HS-27A (cell line): ENCODE measurements at places on chromosomes 7 and 10.

DNA sequence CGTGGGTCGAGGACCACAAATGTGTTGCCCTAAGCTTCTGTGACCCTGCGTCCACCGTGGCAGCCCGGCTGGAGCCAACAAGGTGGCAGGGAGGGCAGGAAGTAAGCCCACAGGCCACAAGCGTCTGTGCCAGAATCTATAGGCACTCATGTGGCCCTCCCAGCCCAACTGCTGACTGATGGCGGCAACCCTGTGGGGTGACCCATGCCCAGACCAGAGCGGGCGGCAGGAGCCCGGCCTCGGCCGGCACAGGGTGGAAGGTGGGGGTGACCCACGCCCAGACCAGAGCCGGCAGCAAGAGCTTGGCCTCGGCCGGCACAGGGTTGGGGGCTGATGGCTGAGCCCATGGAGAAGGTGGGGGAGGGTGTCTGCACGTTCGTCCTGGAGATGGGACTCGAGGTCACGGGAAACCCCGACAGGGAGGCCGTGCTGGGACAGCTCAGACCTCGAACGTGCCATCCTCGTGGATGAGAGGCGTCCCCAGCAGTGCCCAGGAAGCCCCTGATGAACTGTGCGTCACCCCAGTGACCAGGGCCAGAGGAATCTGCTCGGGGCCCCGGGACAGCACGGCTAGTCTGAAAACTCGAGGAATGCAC, 181.0 kb downstream of the ELFN1 start:
- DNase-seq: no peak

GRCh38 chr7:121371883-121372282, 24.2 kb downstream of the FAM3C start:
- no peak for DNase-seq

- DNase-seq: no peak
Measured at GRCh38 chr10:114615600-114616007, 42.5 kb downstream of the ABLIM1 start.

- DNase-seq: no peak
Measured at GRCh38 chr10:71771204-71771603, 2.1 kb downstream of the VSIR start.

DNA sequence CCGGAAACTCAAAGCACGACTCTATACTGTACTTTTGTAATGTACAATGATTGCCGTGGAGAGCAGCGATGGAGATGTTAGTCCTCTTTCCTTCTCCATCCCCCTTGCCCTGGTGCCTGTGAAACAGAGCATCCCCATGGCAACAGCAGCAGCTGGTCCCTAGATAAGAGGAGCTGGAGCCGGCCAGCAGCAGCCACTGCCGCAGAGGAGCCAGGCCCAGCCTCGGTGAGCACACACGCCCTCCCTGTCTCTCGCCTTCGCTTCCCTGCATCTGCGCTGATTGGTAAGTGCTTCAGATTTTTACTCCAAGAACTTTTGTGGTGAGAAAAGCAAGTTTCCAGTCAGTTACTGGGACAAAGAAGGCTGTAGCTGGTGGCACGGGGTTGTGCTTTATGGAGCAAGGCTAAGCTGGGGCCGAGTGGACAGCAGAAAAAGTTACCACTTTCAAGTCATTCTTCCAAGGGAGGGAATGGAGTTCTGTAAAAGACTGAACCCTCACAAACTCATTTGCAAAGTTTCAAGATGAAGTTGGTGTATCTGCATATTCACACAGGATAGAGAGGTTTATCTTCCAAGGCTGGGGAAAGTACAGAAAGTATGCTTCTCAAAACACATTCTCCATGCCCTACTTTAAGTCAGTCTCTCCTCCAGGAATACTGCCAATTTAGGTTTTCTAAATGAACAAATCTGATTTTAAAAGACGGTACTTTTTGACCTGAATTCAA, at the start of gene PPP1R17:
TSS of gene PPP1R17 (plus strand) at position 192 of the 725 bp plus-strand sequence. CDS start 5,227 bp downstream, outside the sequence.
- no peak for DNase-seq

- no peak for DNase-seq
Measured at GRCh38 chr10:68083953-68084352, 8.9 kb upstream of the HERC4 start.

DNA sequence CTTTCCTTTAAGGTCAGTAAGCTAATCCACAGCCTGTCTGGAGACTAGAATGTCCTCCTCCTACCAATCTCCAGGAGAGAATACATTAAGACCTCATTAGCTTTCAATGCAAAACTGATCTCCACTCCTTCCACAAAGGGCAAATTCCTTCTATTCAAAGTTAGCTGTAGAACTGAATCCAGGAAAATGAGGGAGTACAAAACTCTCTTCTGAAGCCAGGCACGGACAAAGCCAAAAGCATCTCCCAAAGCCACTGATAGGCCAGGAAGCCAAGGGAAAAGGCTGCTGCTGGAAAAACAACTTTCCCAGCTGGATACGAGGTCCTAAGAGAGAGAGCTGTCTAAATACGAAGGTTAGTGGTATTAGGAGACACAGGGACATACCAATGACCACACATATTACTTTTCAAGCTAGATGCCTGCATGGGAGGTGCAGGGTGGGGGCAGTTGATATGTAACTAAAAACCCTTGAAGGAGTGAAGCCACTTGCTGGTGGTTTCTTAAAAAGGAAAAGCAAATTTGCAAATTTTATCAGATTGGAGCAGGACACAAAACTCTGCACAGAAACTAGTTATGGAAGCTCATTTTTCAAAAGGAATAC, 43.6 kb downstream of the MKX start:
- no peak for DNase-seq

DNA sequence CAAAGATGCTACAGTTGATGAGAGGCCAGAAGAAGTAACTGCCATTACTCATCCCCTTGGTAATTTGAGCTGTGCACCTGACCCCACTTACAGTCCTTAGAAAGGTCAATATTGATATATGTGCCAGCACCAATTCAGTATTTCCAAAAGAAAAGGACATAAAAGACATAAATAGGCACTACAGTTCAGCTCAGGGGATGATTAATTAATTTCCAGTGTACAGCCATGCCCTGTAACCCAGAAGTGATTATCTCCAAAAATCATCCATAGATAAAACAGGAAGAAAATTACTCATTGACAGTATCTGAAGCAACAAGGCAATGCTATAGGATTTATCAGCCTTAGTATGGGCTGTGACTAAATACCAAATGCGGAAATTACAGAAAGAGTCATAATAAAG, 82.4 kb downstream of the PHYHIPL start:
- no peak for DNase-seq

DNA sequence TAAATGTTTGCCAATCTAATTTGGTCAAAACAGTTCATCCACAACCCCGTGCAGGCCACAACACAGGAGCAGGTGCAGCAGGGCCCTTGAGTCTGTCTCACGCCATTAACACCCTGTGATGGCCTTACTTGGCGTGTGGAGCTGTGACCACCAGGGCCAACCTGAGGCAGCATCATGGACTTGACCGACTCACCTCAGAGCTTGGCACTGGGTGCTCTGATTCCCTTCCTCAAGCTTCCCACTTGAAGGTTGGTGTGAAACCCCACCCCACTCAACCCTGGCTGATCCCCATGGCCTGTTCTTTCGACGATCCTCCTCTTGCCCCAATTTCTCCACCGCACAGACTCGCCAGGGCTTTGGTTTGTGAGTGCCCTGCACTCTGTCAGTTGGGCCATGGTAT, 623.1 kb downstream of the PTPRN2 start:
- no peak for DNase-seq

GRCh38 chr7:35792472-35792871, 8.4 kb upstream of the SEPTIN7 start:
- no peak for DNase-seq

DNA sequence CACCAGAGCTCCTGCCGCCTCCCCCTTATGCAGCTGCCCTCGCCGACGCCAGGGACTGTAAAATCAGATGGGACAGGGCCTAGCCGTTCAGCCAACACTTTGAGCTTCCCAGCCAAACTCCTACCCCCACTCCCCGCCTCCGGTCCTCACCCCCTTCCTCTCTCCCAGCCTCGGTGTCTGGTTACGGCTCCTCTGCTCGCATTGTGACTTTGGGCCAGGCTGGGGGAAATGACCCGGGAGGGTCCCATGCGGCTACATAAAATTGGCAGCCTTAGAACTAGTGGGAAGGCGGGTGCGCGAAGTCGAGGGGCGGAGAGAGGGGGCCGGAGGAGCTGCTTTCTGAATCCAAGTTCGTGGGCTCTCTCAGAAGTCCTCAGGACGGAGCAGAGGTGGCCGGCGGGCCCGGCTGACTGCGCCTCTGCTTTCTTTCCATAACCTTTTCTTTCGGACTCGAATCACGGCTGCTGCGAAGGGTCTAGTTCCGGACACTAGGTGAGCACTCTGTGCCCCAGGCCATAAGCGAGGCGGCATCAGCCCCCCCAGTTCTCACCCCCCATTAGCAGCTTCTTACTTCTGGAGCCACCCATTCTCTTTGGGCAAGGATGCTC, at the start of gene KAZALD1:
TSS of gene KAZALD1 (plus strand) at position 366 of the 608 bp plus-strand sequence. CDS start 604 bp downstream, outside the sequence.
- peak; percentile 51 for DNase-seq

DNA sequence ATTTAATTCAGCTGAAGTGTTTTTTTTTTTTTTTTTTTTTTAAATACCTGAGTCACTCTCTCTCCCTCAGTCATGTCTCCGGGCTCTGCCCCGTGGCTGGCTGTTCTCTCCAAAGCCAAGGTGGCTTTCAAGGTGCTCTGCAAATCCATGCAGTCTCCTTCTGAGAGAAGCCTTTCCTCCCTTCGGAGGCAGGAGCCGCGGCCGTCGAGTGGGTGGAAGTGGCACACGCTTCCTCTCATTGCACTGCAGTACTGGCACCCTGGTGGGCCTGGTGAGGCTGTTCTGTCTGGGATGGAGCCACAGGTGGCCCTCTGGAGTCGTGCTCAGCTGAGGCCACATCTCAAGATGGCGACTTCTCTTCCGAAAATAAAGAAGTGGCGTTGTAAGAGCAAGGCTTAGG, 221.8 kb downstream of the GLRX3 start:
- DNase-seq: no peak

DNA sequence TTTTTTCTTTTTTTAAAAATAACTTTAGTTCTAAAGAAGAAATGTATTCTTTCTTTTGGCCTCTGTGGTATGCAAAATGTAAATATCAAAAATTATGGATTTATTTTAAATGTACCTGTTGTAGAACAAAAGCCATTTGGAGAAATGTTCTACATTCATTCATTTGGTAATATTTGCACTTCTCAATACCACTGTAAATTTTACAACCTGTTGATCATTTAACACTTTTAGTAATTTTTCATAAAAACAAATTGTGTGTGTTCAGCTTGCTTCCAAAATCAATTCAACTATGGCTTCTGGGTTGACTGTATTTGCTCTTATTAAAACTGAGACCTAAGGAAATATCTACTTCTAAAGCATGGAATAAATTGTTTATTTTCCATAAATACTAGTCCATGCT, 2.3 kb upstream of the IGF2BP3 start:
- DNase-seq: no peak

GRCh38 chr7:74094224-74095101, 10.9 kb downstream of the LIMK1 start:
- peak; percentile 70 for DNase-seq

GRCh38 chr7:40714363-40715052, 579.7 kb downstream of the SUGCT start:
- DNase-seq: no peak

- no peak for DNase-seq
Measured at GRCh38 chr7:25968205-25968993, 183.6 kb upstream of the NFE2L3 start.

GRCh38 chr10:59302381-59302780, 60.0 kb downstream of the FAM13C start:
- DNase-seq: no peak

DNA sequence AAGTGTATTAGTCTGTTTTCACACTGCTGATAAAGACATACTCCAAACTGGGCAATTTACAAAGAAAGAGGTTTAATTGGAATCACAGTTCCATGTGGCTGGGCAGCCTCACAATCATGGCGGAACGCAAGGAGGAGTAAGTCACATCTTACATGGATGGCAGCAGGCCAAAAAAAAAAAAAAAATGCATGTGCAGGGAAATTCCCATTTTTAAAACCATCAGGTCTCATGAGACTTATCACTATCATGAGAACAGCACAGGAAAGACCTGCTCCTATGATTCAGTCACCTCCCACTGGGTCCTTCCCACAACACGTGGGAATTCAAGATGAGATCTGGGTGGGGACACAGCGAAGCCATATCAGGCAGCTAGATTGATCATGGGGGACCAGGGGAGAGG, 136.8 kb downstream of the EXOC4 start:
- no peak for DNase-seq

GRCh38 chr10:88115407-88115806, 252.0 kb downstream of the PTEN start:
- no peak for DNase-seq

DNA sequence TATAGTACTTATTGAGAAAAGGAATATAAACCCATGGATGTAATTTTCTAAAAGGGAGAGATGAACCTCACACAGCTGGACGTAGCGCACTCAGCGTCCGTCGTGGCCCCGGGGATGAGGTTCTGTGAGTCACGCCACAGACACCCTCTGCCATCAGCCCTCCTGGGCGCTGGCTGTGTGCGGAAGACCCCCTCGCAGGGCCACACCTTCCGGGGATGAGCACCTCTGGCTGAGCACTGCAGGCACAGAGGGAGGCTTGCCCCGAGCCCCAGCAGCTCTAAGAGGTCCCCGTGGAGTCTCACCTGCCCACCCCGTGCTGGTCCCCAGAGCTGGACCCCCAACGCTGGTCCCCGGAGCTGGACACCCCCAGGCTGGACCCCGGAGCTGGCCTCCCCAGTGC, 215.8 kb downstream of the PTPRN2 start:
- no peak for DNase-seq

GRCh38 chr7:151116603-151117440, 30.5 kb downstream of the AGAP3 start:
- no peak for DNase-seq
